Airway epithelial cell (primary cell): ENCODE measurements at places on chromosomes 3 and 15. TPM values are rescaled to one million over a fixed set of nuclear protein-coding genes. Genes with fewer than 3 reads are reported as not detected.

MELTF gene
- total RNA-seq: 10.5 and 14.3 TPM in 2 replicates

LCTL gene
- not detected in 2 replicates for total RNA-seq

DENND6A gene
- total RNA-seq: 24.8 and 26.6 TPM in 2 replicates

RBP2 gene
- not detected in 2 replicates for total RNA-seq

GATA2 gene
- total RNA-seq: not detected in 2 replicates

TRPM1 gene
- total RNA-seq: 0.07 TPM in 1 of 2 replicates, not detected in the other

INKA1 gene
- total RNA-seq: 21.7 and 28.6 TPM in 2 replicates

ABHD17C gene
- total RNA-seq: 11.1 and 20.8 TPM in 2 replicates

CD200R1 gene
- total RNA-seq: not detected in 2 replicates

GPR149 gene
- not detected in 2 replicates for total RNA-seq

GOLGA8R gene
- total RNA-seq: 0.21 and 0.60 TPM in 2 replicates

CILP gene
- 0.28 and 0.49 TPM in 2 replicates for total RNA-seq

C3orf49 gene
- not detected in 2 replicates for total RNA-seq

ADAMTS7 gene
- total RNA-seq: 0.98 and 1.6 TPM in 2 replicates

ATP13A4 gene
- total RNA-seq: 2.7 and 4.4 TPM in 2 replicates

GOLGA6B gene
- total RNA-seq: not detected in 2 replicates

KLHL40 gene
- total RNA-seq: not detected in 2 replicates

WNT5A gene
- total RNA-seq: 9.6 and 17.0 TPM in 2 replicates

TICRR gene
- total RNA-seq: 6.3 and 7.6 TPM in 2 replicates

PODXL2 gene
- total RNA-seq: 11.8 and 13.5 TPM in 2 replicates

SPESP1 gene
- 4.7 and 5.0 TPM in 2 replicates for total RNA-seq

GHSR gene
- not detected in 2 replicates for total RNA-seq
